Cardiac fibroblast (primary cell): ENCODE measurements at places on chromosomes 6 and 20.
A peak's percentile ranks its signal among the peaks of the same experiment; 100 is the strongest.

GRCh38 chr6:21438986-21439352 is 154.6 kb upstream of the SOX4 start:
- DNase-seq = no peak

GRCh38 chr6:143410859-143411270 is 39.6 kb downstream of the ADAT2 start:
- DNase-seq = peak; percentile 46

- DNase-seq = no peak
These were observed 10.6 kb upstream of the ELOVL2 start for GRCh38 chr6:11054722-11055121.

- DNase-seq = no peak
These were observed 35.9 kb downstream of the COL12A1 start for GRCh38 chr6:75169689-75170586.
